ENCODE measurements at places on chromosomes 4 and X.

DNA sequence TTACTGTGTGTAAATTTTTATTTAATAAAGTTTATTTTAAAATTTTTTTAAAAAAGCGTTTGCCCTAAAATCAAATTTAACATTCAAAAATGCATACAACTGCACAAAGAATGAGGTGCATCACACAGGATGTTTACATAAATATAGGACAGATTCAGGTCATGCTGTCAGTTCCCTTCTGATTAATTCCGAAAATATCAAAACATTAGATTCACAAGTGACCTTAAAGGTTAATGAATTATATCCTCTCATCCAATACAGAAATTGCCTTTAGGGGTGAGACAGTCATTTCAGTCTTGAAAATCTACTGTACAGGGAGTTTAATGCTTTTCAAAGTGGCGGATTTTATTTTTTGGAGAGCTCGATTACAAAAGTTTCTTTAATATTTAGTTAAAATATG is 208.7 kb upstream of the FTHL17 start:
- DNase-seq: no peak

- no peak for DNase-seq
Measured at GRCh38 chr4:5927747-5928146, 34.9 kb upstream of the CRMP1 start.

DNA sequence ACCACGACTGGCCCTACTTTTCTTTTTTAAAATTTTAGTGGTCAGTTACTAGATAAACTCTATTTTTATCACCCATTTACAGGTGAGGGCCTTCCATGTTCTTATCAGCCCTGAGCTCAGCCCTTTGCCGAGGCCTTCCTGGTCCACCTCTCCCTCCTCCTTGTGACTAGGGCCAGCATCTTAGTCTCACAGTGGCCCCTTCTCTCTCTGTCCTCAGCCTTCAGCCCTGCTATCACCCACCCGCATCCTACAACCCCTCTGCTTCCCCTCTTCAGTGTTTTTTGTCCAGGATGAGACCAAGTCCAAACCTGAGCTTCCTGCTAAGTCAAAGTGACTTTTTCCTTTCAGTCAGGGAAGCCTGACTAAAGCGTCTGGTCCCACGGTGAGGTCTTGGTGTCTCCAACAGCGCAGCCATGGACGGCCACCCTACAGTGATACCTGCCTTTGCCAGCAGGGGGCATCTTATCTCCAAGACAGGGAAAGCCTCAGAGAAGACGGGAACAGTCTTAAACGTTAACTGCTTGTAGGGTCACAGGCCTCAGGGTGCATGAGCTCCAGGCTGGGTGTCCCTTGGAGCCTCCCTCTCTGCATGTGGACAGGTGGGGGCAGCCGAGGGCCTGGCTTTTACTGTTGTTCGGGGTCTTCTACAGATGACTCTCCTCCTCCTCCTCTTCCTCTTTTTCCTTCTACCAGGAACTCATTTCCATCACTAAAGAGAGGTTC is 11.7 kb upstream of the GAGE10 start:
- DNase-seq: peak; percentile 56

DNA sequence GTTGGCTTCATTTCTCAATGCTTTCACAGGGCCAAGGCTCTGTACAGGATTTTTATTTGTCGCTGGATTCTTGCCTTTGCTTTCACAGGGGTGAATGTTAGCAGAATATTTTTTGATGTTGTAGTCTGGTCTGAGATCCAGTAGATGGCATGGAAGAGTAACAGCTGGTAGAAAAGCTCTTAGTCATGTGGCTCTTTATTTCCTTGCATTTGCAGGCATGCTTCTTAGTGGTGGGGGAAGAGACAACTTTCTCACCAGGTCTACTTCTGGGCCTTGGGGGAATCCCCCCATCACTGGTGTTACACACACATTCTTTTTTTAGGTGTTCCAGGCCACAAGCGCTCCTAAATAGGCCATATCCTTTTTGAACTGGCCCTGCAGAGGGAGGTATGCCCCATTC is 58.2 kb upstream of the DKK2 start:
- peak; percentile 51 for DNase-seq

- no peak for DNase-seq
Measured at GRCh38 chrX:155435744-155436112, 22.7 kb downstream of the F8A3 start.

DNA sequence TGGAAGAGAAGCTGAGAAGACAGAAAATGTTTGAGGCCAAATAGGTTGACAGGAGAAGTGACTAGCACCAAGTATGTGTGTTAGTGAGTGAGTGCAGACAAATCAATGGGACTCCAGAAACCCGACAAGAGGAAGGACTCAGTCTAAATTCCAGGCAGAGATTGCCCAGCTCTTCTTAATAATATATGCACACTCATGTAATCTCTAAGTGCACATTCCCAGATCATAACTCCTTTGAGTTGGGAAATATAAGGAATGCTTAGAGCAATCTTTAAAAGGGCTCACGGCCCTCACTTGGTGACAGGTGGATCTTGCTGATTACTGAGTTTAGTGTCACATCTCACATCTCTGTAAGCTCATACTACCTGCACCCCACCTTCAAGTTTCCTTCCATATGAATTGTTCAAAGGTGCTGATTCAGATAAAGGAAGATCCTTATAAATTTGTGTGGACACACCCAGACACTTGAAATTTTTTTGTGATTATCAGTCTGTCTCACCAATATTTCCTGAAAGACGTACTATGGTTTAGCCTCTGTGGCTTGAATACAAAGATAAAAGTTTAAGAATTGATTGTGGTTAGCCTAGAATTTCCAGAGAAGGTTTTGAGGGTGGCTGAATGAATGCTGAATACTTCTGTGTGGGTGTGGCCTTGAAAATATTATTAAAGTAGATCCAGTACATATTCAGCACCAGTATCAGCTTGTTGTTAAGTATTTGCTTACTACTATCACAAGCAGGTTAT is 205.1 kb upstream of the UGT8 start:
- DNase-seq: no peak

DNA sequence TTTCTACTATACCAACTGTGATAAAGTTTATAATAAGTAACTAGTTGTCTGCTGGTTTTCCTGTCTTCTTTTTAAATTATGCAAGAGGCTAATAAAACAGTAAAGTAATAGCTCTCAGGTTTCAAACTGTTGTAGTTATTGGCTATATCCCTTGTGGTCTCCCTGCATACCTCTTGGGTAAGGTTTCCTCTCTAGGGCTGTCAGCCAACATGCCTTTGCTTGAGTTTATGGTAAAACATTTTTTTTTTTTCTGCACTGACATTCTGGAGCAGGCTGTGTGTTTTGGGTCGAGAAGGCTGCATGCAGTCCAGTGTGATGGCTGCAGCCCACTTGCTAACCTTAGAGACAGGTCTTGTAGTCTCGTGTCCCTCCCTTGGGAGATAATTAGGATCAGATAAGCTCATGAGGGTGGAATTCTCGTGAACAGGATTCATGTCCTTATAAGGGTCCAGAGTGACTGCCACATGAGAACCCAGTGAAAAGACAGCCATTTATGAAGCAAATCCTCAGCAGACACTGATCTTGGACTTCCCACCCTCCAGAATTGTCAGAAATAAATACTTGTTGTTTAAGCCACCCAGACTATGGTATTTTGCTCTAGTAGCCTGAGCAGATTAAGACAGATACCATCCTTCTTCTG is 831.2 kb downstream of the CCSER1 start:
- peak; percentile 80 for DNase-seq

Data from epithelial cell of esophagus (primary cell).